ENCODE measurements at places on chromosomes 1 and 21.

DNA sequence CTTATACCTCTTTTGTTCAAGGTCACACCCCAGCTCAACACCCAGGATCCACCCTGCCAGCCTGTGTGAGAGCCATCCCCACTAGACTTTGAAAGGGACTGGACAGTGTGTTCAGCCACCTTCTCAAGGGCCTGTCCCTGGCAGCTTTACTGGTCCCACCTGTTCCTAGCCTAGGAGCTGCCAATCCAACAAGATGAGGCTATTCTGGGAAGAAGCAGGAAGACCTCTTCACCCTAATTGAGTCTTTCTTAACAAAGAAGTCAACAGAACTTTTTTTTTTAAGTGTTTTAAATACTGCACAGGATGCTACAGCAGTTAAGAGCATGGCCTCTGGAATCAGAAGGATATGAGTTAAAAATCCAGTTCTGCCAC is 95.8 kb upstream of the HOOK1 start:
- no peak for DNase-seq

DNA sequence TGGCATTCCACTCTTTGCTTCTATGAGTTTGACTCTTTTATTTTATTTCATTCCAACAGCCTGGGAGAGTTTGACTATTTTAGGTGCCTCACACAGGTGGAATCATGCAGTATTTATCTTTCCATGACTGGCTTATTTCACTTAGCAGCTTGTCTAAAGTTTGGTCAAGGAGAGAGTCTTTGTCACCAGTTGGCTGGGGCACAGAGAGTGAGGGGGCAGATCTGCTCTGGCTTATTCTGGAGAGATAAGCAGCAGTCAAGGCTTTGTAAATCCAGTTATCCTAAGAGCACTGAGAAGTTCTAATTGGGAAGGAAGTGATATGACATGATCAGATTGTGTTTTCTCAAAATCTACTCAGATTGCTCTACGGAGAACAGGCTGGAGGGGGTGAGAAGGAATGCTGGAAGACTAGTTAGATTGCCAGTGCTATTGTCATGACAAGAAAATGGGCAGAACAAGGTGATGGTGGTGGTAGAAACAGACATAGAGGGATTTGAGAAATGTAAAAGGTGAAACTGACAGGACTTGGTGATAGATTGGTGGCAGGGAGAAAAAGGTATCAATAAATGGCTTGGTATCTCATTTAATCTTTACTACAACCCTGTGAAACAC is 12.1 kb upstream of the CTTNBP2NL start:
- DNase-seq, result no peak

DNA sequence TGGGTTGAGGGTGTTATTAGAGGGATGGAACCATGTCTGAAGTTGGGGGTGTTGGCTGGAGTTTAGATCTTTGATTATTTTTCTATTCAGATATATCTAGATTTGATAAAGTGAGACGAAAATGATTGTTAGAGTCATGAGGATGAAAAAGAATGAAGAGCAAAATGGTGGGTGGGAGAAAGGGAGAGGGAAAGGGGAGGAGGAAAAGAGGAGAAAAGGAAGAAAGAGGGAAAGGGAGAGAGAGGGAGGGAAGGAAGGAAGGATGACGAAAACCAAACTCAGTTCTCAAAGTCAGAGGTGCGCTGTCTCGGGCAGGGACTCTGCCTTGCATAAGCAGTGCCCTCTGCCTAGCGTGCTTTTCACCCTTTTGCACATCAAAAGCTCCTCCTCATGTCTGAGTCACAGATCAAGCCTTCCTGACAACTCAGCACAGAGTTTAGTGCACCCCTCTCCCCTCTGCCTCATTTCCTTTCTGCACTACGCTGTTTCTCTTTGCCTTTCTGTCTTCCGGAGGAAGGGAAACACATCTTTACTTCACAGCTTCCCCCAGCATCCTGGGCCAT is 225.8 kb upstream of the PROX1 start:
- DNase-seq, result no peak

GRCh38 chr1:171158096-171158495 is 27.0 kb upstream of the FMO2 start:
- DNase-seq, result no peak

DNA sequence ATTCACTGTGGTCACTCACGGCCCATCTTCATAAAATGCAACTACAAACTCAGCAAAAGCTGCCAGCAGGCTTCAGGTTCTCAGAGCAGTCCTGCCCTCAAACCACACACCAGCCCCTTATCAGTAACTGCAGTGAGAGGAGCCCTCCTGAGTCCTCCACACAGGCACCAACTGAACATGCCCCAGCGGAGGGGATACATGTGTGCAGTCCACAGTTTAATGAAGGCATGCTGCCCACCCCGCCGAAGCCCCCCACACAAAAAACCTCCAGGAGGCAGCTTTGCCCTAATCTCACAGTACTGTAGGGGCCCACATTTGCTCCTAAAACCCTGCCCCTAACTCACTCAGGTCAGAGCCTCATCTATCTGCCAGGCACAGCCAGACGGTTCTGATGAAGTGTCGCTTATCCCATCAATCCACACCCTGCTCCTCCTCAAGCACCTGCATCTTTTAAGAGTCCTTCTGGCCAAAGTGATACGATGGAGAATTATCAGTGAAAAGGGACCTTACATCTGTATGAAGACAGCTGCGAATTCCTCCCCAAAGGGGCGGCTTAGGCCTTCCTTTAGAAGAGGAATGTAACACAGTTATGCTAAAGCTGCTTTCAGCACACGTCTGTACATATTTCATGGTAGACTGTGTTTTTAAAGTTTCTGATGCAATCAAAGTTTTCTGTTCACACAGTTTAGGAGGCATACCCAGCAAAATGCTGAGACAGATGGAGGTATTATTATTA is 3.5 kb downstream of the ABCB10 start:
- no peak for DNase-seq

DNA sequence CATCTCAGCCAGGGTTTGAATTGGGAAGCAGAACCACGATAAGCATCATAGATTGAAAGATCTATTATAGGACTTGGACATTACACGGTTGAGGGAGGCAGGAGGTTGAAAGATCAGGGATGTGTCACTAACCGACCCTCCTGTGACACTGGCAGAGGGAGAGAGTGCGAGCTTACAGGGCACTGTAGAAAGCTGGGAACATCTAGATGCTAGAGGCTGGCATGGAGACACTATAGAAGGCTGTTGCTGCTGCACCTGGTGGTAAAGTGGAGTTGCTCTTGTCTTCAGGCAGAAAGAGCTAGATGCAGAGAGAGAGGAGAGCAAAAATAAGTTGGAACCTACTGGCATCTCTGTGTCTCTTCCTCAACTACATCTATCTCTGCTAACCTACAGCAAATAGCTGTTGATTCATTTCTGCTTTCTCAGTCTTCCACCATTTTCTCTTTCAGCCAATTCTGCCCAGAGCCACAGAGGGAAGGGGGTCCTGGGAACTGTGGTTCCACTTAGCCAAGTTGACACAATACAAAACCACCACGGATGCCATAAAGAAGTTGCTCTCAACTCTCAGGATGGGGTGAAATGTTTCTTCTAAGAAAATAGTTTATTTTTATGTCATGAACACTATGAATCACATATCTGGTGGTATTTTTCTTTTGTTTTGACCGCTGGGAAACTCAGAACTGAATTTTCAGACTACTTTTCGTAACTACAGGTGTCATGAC is 155.9 kb downstream of the ZNF281 start:
- no peak for DNase-seq

DNA sequence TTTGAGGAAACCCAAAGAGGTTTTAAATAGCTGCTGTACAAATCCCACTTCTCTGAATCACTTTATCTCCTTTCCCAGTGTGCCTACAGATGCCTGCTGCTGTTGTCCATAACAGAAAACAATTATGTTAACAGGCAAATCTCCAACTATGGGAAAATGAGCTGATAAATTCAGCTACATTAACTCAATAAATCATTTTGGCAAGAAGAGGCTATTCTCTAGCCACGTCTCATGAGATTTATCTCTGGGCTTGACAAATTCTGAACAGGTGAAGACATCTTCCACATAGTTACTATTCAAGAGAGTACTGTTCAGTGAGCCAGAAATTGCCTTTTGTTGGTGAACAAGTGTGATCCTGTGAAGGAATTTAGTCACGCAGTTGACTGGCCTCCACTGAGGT is 327.1 kb upstream of the FMN2 start:
- no peak for DNase-seq

DNA sequence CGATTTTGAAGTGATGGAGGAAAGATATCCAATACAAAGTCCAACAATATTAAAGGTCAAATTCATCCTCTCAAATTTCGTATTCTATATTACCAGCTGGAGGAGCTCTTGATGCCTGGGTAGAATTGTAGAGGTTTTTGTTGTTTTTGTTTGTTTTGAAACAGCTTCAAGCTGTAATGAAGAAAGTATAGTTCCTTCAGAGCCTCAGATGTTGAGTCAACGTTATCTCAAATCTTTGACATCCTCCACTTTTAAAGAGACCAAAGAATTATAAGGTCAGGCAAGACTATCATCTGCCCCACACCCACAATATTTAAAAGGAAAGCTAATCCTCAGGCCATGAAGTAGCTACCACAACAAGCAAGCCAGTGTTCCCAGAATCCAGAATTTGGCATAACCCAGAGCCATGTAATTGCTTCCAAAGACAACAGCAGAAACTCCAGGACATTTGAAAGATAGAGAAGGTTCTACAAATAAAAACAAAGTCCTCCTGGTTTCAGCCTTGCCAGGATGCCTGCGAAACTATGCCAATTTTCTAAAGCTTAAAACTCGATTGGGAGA is 24.9 kb downstream of the VAV3 start:
- DNase-seq, result no peak

DNA sequence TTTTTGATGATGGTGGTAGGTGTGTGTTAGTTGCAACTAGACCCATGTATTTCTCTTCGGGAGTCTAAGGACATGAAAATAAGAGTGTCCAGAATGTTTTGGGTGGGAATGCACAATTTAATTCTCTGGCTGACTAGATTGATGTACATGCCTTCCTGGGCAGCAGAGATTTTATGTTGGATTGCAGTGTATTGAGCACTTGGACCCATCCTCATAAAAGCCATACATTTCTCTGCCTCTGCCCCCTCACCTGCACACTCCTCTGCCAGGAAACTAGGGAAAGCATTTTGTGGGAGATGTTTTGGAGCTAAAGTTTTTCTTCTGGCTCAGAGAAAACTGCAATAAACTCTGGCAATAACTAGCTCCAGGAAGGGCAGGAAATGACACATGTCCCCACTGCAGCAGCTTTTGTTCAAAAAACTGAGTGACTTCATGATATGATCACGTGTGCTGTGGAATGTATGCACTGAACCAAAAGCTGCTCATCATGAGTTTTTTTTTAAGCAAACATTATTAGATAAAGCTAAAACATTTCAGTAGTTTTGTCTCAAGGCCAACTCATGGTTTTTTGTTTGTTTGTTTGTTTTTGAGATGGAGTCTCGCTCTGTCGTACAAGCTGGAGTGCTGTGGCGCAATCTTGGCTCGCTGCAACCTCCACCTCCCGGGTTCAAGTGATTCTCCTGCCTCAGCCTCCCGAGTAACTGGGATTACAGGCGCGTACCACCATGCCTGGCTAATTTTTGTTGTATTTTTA is 17.6 kb downstream of the RIT1 start:
- no peak for DNase-seq

- no peak for DNase-seq
Observed at GRCh38 chr21:44614961-44615391, 3.1 kb downstream of the KRTAP10-8 start.

GRCh38 chr1:162560303-162561036 is 1.1 kb upstream of the UAP1 start:
- DNase-seq, result no peak

GRCh38 chr21:32140151-32140550 is 138.7 kb downstream of the MIS18A start:
- DNase-seq, result no peak

DNA sequence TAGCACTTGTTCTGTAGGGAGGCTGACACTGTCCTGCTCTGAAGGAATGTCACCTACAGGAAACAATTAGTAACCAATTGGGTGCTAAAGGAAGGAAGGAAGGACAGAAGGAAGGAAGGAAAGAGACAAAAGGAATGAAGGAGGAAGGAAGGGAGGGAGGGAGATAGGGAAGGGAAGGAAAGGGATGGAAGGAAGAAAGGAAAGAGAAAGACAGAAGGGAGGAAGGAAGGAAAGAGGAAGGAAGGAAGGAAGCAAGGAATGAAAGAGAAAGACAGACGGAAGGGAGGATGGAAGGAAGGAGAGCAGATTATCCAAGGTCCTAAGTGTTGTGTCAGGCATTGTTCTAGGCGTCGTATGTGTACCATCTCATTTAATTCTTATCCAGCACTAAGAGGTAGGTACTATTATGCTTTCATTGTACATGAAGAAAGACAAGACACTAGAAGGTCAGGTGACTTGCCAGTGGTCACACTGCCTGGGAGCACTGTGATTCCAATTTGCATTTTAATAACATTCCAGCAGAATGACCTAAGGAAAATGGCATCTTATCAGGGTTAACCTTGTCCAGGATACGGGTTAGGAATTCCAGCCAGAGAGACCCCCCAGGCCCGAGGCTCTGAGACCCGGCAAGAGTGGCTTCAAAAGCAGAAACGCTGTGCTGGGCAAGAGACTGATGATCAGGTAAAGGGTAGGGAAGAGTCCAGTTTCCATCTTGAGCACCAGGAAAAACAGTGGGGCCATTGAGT is 29.6 kb downstream of the CLIC6 start:
- DNase-seq, result no peak

DNA sequence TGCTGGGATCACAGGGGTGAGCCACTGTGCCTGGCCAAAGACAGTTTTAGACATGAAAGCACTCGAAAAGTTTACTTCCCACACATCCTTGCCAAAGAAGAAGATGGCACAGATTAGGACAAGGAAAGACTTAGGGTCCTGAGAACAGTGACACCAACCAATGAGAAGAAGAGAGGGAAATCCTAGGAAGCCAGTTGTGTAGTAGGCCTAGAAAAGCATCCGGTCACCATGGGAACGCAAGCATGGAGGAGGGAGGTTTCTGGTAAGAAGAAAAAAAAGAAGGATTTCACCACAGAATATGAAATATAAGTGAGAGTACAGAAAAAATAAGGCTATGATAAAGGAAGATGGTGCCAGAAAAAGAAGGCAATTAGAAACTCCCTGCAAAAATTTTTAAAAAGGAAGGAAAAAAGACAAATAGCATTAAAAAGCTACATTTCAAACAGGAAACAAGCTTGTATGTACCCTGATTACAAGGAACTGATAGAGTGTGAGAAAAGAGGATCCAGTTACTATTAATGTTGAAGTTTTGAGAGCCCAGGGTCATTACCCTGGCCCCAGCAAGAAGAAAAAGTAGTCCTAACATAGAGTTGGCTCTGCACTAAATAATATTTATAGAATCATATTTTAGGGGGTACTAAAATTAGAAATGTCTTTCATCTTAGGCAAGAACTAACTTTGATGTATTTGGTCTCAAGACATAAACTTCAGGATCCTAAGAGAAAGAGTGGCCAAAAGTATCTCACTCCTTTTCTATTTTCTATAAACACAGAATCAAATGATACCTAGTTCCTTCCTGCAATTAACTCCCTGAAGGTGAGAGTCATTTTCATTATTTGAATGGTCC is 16.1 kb downstream of the DIPK1A start:
- DNase-seq, result no peak

GRCh38 chr1:159177272-159177907 is 6.0 kb downstream of the CADM3 start:
- no peak for DNase-seq

DNA sequence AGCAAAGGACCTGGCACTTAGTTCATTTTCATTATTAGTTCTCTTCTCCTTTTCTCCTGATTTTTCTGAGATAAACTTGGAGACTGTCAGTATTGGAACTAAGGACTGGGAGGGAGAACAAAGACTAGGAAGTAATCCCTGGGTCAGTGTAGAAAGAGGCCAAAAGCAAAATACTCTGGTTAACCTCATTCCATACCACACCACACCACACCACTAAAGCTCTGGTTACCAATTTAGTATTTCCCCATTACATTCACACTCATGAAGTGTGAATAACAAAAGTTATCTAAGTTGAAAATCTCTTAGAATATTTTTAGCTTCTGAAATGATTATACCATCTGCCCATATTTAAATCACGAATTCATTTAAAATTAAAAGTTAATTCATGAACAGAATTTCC is 68.9 kb upstream of the DMRTA2 start:
- no peak for DNase-seq
